ENCODE measurements at places on chromosomes 7 and 10. TPM values are rescaled to one million over a fixed set of nuclear protein-coding genes. Genes with fewer than 3 reads are reported as not detected.

GRCh38 chr7:133973710-133974109 is 153.4 kb upstream of the LRGUK start:
- no peaks in the 10 kb centered on the region for H3K4me1 ChIP-seq
- H3K36me3 ChIP-seq: no peaks in the 10 kb centered on the region
- H3K27ac ChIP-seq: no peak overlapping the region
- no peak for DNase-seq
- H3K4me3 ChIP-seq: no peak overlapping the region
- no peaks in the 10 kb centered on the region for H3K27me3 ChIP-seq

Gene ING3
- 15.6 TPM for total RNA-seq

GRCh38 chr7:77226357-77226839 is 26.8 kb upstream of the FGL2 start:
- no peak overlapping the region for H3K27ac ChIP-seq
- no peak for DNase-seq
- H3K27me3 ChIP-seq: no peaks in the 10 kb centered on the region
- no peaks in the 10 kb centered on the region for H3K36me3 ChIP-seq

- no peaks in the 10 kb centered on the region for H3K4me1 ChIP-seq
- H3K36me3 ChIP-seq: peaks cover 6% of the 10 kb centered on the region
- no peak overlapping the region for H3K4me3 ChIP-seq
- DNase-seq: no peak
Observed at GRCh38 chr7:66804001-66804400, 63.5 kb downstream of the RABGEF1 start.

- peak within 1 kb of the TSS; percentile 48 for H3K4me3 ChIP-seq
- H3K36me3 ChIP-seq: no peaks in the 10 kb centered on the region
- peak within 1 kb of the TSS; percentile 24 for H3K27ac ChIP-seq
- peak; percentile 91 for DNase-seq
- no peaks in the 10 kb centered on the region for H3K27me3 ChIP-seq
Observed at GRCh38 chr10:122879339-122880273, at the start of gene FAM24B. Gene FAM24B (minus strand): TSS chr10:122879581. CDS start chr10:122850515, 29,066 bp downstream.

Gene CNTNAP2
- total RNA-seq: 0.72 TPM

DNA sequence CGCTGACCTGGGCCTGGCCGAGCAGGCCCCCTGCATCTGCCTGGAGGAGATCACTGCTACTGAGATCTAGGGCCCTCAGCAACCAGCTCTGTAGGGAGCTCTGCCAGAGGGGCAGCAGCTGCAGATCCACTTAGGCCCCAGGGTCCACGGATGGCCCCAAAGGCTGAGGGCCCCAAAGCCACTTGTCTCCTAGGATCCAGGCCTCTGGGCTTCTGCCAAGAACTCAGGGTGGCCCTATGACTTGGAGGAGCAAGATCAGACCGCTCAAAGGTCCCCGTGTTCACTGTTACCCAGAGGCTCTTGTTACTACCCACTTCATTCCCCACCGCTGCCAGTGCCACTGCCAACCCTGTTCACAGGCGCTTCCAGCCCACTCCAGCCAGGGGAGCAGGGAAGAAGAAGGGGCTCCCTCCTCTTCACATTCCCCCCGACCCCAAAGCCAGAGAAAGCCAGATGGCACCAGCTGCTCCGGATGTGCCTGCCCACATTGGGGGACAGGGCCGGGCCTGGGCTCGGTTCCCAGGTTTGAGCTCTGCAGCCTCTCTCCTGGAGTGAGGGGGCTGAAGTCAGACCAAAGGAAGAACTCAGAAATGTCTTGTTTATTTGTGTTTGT is 7.6 kb downstream of the LZTS2 start:
- no peaks in the 10 kb centered on the region for H3K27me3 ChIP-seq
- peaks cover 75% of the 10 kb centered on the region for H3K4me1 ChIP-seq
- peak overlapping the region; percentile 58 for H3K27ac ChIP-seq
- DNase-seq: no peak

DNA sequence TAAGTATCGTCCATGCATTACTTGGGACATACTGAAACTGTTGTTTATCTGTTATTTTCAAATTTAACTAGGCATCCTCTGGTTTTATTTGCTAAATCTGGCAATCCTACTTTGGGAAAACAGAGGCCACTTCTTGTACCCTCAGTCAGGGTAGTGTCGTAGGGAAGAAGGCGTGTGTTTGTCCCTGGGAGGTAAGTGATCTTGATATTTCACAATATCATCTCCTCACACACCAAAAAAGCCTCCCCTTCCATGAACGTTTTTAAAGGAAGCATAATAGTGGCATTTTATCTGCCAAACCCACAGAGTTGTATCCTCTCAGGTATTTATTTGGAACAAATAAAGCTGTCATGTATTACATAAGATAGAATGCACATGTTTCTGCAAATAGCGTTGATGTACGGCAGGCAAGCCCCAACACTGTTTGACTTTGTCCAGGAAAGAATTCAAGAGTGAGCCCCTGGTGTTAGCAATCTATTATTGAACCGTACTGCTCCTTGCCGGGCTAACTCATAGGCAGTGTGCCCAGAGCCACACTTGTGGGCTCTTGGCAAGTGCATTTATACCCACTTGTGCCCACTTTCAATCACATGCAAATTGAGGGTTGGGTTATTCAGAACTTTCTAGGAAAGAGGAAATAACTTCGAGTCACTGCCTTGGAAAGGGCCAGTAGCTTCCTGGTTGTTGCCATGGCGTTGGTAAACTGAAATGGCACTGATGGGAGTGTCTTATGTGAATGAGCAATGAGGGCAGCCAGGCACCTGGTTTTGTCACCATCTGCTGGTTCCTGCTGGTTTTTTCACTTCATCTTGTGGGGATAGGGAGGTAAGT is 266.0 kb downstream of the USP6NL start:
- H3K4me1 ChIP-seq: peaks cover 6% of the 10 kb centered on the region
- DNase-seq: no peak
- no peaks in the 10 kb centered on the region for H3K27me3 ChIP-seq
- H3K4me3 ChIP-seq: no peak overlapping the region
- no peaks in the 10 kb centered on the region for H3K36me3 ChIP-seq

DNA sequence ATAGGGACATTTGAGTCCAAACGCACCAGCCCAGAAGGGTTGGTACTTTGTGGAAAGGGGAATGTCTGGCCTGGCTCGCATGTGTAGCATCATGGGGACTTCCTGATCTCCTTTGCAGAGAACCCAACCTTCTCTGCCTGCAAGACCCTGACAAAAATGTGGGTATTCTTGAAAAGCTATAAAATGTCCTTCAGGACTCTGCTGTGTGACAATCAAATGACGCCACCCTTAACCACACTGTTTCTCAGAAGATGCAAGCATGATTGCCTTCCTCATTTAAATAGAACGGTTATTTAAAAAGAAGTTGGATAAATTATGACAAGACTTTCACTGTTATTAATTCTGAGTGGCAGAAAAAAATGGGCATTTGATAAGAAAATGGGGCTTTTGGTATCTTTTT is 15.1 kb upstream of the GPR15LG start:
- no peak for DNase-seq
- no peak overlapping the region for H3K4me3 ChIP-seq
- H3K27ac ChIP-seq: no peak overlapping the region
- peaks cover 21% of the 10 kb centered on the region for H3K27me3 ChIP-seq

DNA sequence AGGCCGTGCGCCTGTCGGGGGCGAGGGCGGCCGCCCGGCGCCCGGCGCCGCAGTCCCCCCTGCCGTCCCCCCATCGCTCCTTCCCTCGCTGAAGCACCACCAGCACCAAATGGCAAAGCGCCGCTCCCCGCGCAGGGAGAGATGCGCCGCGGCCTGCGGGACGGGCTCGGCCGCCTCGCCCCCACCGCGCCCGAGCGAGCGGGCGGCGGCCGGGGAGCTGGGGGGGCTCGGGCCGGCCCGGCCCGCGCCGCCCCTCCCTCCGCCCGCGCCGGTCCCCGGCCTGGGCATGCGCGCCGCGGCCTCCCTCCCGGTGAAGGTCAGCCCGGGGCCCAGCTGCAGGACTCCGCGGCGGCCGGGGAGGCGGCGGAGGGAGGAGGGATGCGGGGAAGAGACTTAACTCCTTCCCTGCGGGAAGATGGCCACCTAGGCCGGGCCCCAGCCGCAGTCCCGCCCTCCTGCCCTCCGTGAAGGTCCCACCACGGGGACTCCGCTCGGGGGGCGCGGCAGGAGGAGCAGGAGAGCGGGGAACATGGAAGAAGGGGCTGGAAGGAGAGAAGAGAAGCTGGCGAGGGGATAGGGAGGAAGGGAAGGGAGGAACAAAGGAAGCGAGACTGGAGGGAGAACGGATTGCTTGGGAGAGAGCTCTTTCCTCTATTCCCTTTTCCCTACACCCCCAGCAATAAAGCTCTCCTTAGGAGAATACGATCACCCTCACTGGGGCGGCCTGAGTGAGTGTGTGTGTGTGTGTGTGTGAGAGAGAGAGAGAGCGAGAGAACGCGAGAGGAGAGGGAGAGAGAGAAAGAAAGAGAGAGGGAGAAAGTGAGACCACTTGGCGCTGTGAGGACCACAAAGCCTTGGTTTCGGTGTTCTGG is 3.4 kb upstream of the SMARCD3 start:
- no peaks in the 10 kb centered on the region for H3K36me3 ChIP-seq
- H3K4me1 ChIP-seq: peaks cover 78% of the 10 kb centered on the region
- H3K27ac ChIP-seq: peak overlapping the region; percentile 88
- peak overlapping the region; percentile 73 for H3K4me3 ChIP-seq
- DNase-seq: peak; percentile 76
- H3K27me3 ChIP-seq: no peaks in the 10 kb centered on the region

DNA sequence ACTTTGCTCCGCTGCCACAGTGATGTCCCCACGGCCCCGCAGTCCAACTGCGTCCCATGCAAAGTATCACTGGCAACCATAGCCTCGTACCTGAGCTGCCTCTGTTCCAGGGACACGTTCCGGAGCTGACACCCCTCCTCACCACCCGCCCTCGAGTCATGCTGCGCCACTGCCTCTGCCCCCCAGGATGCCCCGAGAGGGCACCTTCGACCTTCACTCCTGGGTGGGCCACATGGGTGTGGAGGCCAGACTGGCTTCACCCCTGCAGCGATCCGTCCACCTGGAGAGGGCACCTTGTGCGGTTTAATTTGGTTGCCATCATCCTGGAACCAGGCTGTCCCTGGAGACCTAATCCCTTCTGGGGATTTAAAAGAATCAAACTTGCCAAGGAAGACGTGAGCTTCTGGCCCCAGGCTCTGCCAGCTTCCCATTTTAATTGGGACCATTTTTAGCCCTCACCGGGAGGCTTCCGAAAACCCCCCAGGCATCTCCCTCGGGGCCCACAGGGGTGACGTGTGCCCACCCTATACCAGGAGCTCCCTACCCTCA is 19.2 kb upstream of the TNRC18 start:
- H3K36me3 ChIP-seq: no peaks in the 10 kb centered on the region
- peaks cover 17% of the 10 kb centered on the region for H3K4me1 ChIP-seq
- H3K27me3 ChIP-seq: no peaks in the 10 kb centered on the region
- H3K4me3 ChIP-seq: no peak overlapping the region
- no peak for DNase-seq
- no peak overlapping the region for H3K27ac ChIP-seq

DNA sequence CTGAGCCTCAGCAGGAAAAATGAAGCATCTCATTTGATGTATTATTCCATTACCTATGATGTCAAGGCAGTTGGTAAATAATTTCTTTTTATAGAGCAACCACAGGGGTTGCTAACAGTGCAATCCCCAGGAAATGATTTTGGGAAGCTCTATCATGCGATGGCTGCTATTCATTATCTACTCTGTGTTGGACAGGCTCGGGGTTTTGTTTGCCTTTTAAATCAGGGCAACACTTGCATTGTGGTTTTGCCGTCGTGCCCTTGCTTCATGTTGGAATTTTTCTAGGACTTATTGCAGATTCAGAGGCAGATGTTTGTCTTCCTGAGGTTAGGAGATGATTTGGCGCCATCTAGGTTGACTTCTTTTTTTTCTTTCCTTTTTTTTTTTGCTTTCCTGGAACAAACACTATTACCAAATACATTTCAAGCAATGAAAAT is 128.4 kb downstream of the BICC1 start:
- H3K4me3 ChIP-seq: no peak overlapping the region
- no peak overlapping the region for H3K27ac ChIP-seq
- no peak for DNase-seq
- no peaks in the 10 kb centered on the region for H3K36me3 ChIP-seq

- peak; percentile 71 for DNase-seq
- no peaks in the 10 kb centered on the region for H3K36me3 ChIP-seq
Observed at GRCh38 chr10:49606981-49607535, 3.1 kb upstream of the SLC18A3 start.

DNA sequence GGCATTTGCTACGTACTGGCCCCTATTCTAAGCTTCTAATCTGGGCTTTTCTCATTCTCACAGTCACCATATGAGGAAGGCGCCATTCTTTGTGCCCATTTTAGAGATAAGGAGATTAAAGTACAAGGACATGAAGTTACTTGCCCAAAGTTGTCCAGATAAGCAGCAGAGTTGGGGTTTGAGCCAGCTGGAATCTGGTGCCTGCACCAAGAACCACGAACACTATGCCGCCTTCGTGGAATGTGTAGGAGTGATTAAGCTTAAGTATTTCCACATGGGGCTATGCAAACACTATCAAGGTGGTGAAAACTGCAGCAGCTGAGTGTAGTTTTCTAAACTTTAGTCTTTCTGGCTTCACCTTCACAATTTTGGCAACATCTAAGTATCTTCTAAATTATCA is 342.7 kb upstream of the ETV1 start:
- peak; percentile 16 for DNase-seq
- no peaks in the 10 kb centered on the region for H3K4me1 ChIP-seq
- no peak overlapping the region for H3K27ac ChIP-seq
- no peak overlapping the region for H3K4me3 ChIP-seq
- no peaks in the 10 kb centered on the region for H3K36me3 ChIP-seq

DNA sequence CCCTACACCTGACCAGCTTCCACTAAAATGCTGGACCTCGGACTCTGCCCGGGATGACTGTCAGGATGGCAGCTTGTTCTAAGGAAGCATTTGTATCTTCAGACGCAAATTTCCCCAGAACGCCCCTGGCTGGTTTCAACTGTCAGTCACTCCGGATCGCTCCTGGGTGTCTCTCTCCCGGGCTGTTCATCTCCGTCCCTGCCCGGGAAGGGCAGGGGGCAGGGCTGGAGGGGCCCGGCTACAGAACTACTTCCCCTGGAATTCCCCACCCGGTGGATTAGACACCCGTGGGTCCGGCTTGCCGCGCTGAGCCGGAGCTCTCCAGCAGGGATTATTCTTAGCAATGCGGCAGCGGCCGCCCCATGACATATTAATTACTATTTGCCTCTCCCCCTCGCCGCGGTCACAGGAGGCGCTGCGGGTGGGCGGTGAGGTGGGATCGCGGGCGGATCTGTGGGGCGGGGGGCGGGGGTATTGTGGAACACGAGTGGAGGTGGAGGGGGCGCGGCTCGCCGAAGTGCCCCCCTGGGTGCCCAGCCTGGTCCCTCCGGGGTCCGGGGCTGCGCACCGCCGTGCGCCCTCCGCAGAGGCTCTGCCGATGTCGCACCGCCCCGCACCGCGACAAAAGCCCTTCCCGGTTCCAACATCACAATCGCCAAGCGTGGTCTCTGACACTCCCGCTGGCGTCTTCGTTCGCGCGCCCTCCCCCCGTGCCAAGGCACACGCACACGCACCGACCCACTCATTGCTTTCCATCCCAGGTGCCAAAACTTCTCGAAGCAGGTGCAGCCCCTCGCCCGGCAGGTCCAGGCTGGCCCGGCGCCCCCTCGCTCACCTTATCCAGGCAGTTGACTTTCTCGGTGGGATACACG is 276.1 kb upstream of the NEBL start:
- peaks cover 30% of the 10 kb centered on the region for H3K27me3 ChIP-seq
- peak overlapping the region; percentile 60 for H3K4me3 ChIP-seq
- peak; percentile 18 for DNase-seq
- no peaks in the 10 kb centered on the region for H3K36me3 ChIP-seq
- peak overlapping the region; percentile 46 for H3K27ac ChIP-seq
- H3K4me1 ChIP-seq: no peaks in the 10 kb centered on the region

GRCh38 chr7:36137258-36137657 is 15.8 kb upstream of the EEPD1 start:
- no peaks in the 10 kb centered on the region for H3K27me3 ChIP-seq
- H3K4me3 ChIP-seq: no peak overlapping the region
- no peaks in the 10 kb centered on the region for H3K36me3 ChIP-seq

All from heart right ventricle (tissue), 16 donors.